ENCODE measurements at places on chromosomes 2 and 18.

GRCh38 chr2:63571291-63571690, 17.0 kb downstream of the WDPCP start:
- no peak for DNase-seq

DNA sequence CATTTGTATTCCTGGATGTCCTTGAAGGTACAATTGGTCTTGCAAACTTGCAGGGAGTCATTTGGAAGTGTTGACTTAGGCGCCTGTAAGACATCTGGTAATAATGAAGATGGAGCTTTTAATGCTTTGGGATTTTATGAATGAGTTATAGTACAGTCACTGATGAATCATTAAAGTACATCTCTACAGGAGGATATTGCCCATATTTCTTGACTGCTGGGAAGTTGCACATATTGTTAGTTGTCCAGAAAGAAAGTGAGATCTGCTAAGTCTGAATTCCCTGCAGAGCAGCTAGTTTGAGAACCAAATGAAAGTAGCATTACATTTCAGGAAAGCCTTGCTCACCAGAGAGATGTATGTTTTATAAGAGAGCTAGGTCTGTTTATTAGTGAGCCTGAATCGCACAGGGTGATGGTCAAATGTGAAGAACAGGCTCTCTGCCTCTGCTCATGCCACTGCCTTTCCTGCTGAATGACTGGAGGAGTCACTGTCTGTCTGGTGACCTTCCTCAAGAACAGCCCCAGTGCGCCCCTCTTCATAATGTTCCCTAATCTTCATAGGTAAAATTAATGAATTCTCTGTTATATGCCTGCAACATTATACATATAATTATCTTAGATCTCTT, 138.9 kb upstream of the KLHL14 start:
- no peak for DNase-seq

DNA sequence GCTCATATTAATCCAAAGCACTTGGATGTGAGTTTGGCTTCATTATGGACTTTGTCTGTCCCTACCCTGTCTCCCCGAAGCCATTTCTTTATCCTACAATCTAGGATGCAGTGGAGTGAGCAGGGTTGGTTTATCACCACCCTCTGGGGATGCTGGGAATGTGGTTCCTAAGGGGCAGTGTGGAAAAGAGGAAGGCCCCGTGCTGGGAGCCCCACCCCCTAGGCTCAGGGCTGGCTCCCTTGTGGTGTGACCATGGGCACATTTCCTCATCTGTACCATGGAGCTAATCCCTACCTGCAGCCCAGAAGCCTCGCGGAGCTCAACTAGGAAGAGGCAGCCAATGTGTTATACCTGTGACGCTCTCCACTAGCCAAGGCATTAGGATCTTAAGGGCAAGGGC, 92.5 kb downstream of the TGOLN2 start:
- DNase-seq = no peak

DNA sequence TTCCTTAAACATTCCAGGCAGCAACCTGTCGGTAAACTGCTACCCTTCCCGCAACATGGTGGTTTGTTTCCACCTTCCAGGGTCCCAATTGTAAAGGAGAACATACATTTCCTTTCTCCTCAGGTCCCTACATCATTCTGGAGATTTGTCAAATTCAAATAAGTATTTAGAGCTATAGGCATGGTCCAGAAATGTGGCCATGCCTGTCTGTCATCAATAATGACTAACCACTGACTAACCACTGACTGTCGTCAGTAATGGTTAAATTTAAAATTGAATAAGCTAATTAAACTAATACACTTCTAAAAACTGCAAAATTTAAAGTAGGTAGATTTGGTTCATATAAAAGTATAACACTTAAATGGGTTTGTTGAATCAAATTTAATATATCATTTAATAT, 984.0 kb upstream of the SLC39A10 start:
- DNase-seq = no peak

Data from uterus (tissue), 4 donors.